ENCODE measurements at places on chromosomes 4 and X.

DNA sequence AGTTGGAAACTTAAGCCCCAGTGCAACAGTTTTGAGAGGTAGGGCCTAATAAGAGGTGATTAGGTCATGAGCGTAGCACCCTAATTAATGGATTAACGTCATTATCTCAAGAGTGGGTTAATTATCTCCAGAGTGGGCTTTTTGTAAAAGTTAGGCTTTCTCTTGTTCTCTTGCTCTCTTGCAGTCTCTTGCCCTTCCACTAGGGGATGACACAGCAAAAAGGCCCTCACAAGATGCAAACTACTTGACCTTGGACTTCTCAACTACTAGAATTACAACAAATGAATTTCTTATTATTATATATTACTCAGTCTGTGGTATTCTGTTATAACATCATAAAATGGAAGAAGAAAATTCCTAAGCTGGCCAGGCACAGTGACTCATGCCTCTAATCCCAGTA lies 22.1 kb upstream of the NDST3 start:
- no peak for DNase-seq

- no peak for DNase-seq
Measured at GRCh38 chrX:72060921-72061490, 70.7 kb downstream of the RTL5 start.

- DNase-seq = no peak
Measured at GRCh38 chrX:11998944-11999343, 139.3 kb upstream of the FRMPD4 start.

DNA sequence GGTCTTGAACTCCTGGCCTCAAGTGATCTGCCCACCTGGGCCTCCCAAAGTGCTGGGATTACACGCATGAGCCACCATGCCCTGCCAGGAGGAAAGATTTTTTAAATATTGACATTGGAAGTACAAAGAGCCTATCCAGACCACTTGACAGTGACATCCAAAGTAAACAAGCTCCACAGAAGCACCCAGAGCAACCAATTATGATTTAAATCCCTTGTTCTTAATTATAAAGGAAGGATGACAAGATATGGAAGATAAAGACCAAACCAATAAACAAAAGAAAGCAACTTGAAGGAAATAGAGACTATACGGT lies 27.7 kb upstream of the RPL34 start:
- DNase-seq = no peak

- DNase-seq = no peak
Measured at GRCh38 chrX:12789976-12790375, 1.2 kb upstream of the PRPS2 start.
